Ovary (tissue), 10 donors: ENCODE measurements at places on chromosomes 1 and 21. TPM values are rescaled to one million over a fixed set of nuclear protein-coding genes. Genes with fewer than 3 reads are reported as not detected.

CIART gene
- total RNA-seq: 4.6 TPM

DNA sequence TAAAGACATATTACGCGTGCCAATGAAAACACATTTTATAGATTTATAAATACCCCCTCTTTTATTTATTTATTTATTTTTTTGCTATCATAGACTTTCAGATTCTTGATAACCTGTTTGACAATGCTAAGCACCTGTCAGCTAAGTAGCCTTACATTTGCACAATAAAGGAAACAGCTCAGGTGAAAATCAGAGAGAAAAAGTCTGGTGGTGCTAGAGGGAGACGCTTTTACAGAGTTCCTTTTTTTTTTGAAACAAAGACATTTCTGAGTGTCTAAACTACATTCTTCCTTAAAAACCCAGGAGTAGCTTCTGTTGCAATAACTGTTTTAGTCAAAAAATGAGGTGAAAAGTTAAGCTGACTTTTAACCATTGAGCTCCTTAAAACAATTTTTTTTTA lies 1611.6 kb downstream of the NCAM2 start:
- H3K27me3 ChIP-seq: no peaks in the 10 kb centered on the region
- H3K27ac ChIP-seq: no peak overlapping the region
- no peaks in the 10 kb centered on the region for H3K4me1 ChIP-seq
- no peak for DNase-seq
- H3K4me3 ChIP-seq: no peak overlapping the region

DNA sequence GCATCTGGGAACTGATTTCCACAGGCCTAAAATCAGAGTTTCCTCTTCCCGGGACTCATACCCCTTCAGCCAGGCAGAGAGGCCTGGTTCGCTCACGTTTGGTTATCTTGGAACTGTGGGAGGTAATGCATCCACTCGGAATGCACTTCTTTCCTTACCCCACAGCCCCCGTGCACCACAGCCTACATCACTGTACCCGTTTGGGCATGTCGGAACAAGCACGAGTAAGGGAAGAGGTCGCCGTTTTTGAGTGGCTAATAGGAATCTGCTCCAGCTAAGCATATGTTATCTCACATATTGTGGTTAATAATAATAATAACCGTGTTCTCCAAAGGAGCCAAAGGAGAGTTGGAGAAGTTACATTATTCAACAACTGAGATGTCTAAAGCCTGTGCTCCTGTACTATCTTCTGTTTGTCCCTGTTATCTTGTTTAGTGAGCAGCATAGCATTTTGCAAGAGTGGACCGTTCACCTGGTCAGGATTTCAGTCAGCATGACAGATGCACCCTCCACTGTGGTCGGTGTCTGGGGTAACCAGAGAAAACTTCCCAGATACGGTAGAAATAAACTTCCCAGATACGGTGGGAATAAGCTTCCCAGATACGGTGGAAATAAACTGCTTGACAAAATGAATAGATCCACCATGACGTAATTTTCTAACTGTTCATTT lies 198.6 kb downstream of the SDCCAG8 start:
- DNase-seq: no peak
- H3K36me3 ChIP-seq: no peaks in the 10 kb centered on the region
- H3K4me1 ChIP-seq: no peaks in the 10 kb centered on the region
- H3K4me3 ChIP-seq: no peak overlapping the region
- no peak overlapping the region for H3K27ac ChIP-seq
- no peaks in the 10 kb centered on the region for H3K27me3 ChIP-seq

- no peak overlapping the region for H3K27ac ChIP-seq
- no peak overlapping the region for H3K4me3 ChIP-seq
- no peaks in the 10 kb centered on the region for H3K27me3 ChIP-seq
- no peaks in the 10 kb centered on the region for H3K4me1 ChIP-seq
Observed at GRCh38 chr1:36769886-36770830, 264.2 kb downstream of the GRIK3 start.

DNA sequence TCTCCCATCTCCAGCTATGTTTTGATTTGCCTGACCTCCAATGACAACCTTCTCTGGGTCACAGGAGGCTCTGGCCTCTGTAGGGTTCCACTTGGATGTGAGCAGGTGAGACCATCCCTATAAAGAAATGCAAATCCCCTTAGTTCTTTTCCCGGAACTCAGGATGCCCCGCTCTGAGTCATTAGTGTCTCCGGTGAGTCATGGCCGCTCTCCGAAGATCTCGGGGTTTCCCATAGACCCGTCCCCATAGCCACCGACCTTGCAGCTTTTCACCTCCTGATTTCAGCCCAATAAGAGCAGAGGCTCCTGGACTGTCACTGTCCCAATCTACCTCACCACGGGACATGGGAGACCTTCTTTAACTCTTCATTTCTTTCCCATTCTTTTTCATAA lies 98.2 kb downstream of the PGBD5 start:
- no peaks in the 10 kb centered on the region for H3K36me3 ChIP-seq
- H3K4me3 ChIP-seq: no peak overlapping the region
- no peak overlapping the region for H3K27ac ChIP-seq

DNA sequence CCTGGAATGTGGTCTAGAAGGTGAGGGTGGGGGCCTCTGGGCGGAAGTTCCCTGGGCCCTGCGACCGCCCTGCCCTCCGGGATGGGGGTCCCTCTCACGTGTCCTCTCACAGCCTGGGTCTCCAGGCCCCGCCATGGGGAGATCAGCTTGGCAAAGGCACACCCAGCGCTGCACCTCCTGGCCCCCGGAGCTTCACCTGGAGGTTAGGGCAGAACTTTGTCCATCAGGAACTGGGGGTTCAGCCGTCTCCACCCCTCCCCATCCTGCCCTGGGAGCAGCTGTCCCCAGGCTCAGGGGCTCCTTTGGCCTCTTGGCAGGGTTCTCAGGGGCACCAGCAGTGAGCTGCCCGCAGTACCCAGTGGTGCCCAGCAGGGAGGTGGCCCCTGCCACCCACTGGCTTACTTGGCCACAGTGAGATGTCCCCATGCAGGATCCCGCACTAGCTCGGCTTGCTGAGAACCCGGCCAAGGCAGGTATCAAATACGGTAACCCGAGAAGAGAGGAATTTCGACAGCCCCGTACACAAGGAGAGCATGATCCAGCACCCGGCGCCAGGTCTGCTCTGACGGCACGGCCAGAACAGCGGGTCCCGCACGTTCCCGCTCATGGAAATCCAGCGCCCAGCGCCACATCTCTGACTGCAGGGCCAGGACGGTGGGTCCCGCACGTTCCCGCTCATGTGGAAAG lies 36.7 kb downstream of the RRP1 start:
- no peaks in the 10 kb centered on the region for H3K36me3 ChIP-seq
- H3K27me3 ChIP-seq: no peaks in the 10 kb centered on the region
- H3K27ac ChIP-seq: no peak overlapping the region
- no peak overlapping the region for H3K4me3 ChIP-seq

- H3K4me3 ChIP-seq: peak within 1 kb of the TSS; percentile 20
- H3K36me3 ChIP-seq: no peaks in the 10 kb centered on the region
Observed at GRCh38 chr1:77281491-77282186, at the start of gene AK5. Gene AK5, plus strand, starts transcription at chr1:77282019. Its CDS starts 295 bp downstream, at chr1:77282314.

DNA sequence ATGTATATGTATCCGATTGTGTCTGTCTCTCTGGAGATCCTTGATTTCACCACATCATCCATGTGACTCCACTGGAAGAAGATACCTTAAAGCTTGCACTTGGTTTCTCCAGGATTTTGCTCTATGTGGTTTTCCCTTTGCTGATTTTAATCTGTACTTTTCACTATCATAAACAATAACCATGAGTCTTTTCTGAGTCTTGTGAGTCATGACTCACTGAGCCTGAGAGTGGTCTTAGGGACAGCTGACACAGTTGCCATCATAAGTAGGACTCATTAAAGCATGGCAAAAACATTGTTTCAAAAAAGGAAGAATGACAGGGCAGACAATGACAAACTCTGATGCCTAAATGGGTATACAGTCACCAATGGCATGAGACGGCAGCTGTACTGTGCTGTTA lies 226.2 kb downstream of the AKT3 start:
- H3K4me3 ChIP-seq: no peak overlapping the region
- H3K27me3 ChIP-seq: no peaks in the 10 kb centered on the region
- no peaks in the 10 kb centered on the region for H3K4me1 ChIP-seq

DNA sequence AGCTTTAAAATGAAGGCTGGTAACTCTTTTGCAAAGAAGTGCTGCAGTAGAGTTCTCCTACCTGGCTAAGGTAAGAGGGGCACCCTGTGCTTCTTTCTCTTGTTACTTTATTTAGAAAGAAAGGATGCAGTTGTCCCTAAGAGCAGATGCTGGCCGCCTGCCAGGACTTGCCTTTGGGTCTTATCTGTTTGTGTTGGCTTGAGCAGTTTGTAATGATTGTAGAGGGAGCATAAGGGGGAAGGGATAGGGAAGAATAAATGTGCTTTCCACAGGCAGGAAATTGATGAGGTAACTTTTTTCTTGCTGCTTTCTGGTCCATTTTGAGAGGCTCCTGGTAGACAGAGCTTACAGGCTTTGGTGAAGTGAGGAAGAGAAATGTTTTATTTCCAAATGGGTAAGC lies 229.6 kb downstream of the HHAT start:
- H3K27me3 ChIP-seq: no peaks in the 10 kb centered on the region
- no peaks in the 10 kb centered on the region for H3K36me3 ChIP-seq
- H3K4me3 ChIP-seq: no peak overlapping the region
- no peak overlapping the region for H3K27ac ChIP-seq
- peak; percentile 31 for DNase-seq
- no peaks in the 10 kb centered on the region for H3K4me1 ChIP-seq

- H3K4me3 ChIP-seq: no peak overlapping the region
- no peak for DNase-seq
- no peaks in the 10 kb centered on the region for H3K36me3 ChIP-seq
- H3K27me3 ChIP-seq: no peaks in the 10 kb centered on the region
Observed at GRCh38 chr1:66258404-66259105, 275.4 kb upstream of the SGIP1 start.

DNA sequence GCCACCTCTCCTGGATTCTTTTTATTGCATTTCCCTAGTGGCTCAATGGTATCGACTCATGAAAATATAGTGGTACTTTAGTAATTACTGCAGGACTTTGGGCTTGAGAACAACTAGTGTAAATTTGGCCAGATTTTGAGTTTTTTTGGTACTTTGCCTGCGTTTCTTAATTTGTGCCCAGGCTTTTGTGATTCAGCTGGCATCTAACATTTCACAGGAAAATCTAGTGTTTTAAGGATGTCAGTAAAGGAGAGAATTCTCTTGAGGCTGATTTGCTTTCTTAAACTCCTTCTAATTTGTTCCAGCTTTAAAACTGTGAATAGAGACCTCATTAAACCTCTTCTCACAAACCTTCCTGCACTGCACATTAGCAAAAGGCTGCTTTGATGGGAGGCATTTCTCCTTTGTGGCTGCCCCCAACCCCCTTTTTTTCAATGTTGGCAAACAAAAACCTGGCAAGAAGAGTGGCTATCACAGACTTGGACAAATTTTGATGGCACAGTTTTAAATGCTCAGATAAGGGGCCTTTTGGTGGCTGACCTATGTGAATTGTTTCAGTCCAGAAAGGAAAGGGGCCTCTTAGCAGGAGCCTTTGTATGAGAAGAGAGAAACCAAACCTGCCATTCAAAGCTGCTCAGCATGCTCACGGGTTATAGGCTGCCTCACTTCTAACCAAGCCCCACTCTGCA lies 113.4 kb upstream of the RAVER2 start:
- no peaks in the 10 kb centered on the region for H3K36me3 ChIP-seq
- H3K4me3 ChIP-seq: no peak overlapping the region
- H3K27ac ChIP-seq: no peak overlapping the region
- no peak for DNase-seq
- H3K27me3 ChIP-seq: no peaks in the 10 kb centered on the region

GRCh38 chr1:113850127-113850796 lies 21.2 kb downstream of the PTPN22 start:
- H3K36me3 ChIP-seq: no peaks in the 10 kb centered on the region
- no peaks in the 10 kb centered on the region for H3K27me3 ChIP-seq
- no peak overlapping the region for H3K27ac ChIP-seq
- H3K4me1 ChIP-seq: no peaks in the 10 kb centered on the region
- no peak overlapping the region for H3K4me3 ChIP-seq

HLX gene
- total RNA-seq: 5.1 TPM

DNA sequence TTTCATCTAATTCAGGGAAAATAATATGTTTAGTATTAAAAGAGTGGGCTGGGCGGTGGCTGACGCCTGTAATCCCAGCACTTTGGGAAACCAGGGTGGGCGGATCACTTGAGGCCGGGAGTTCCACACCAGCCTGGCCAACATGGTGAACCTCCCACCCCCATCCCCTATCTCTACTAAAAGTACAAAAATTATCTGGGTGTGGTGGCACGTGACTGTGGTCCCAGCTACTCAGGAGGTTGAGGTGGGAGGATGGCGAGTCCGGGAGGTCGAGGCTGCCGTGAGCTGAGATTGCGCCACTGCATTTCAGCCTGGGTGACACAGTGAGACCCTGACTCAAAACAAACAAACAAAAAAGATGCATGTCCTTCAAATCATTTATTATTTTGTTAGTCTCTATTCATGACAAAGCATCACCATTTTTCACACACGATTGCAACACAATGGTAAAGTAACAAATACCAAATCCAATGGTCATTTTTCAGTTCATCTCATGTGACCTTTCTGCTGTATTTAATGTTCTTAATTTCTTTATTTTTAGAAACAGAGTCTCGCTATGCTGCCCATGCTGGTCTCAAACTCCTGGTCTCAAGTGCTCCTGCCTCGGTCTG lies 1.0 kb downstream of the MSH4 start:
- H3K27me3 ChIP-seq: no peaks in the 10 kb centered on the region
- H3K36me3 ChIP-seq: no peaks in the 10 kb centered on the region
- no peak overlapping the region for H3K4me3 ChIP-seq
- H3K27ac ChIP-seq: no peak overlapping the region
